BJ (cell line): ENCODE measurements at places on chromosomes 7 and 10. TPM values are rescaled to one million over a fixed set of nuclear protein-coding genes. Genes with fewer than 3 reads are reported as not detected.

SLC13A1 gene
- not detected in 2 replicates for polyA plus RNA-seq

- no peak for DNase-seq
Observed at GRCh38 chr7:74479066-74479781, 25.5 kb downstream of the GTF2IRD1 start.

GRCh38 chr7:79673421-79673820 lies 220.0 kb upstream of the MAGI2 start:
- no peak for DNase-seq

GRCh38 chr7:102215256-102215655 lies 71.4 kb upstream of the SH2B2 start:
- DNase-seq = no peak

DNA sequence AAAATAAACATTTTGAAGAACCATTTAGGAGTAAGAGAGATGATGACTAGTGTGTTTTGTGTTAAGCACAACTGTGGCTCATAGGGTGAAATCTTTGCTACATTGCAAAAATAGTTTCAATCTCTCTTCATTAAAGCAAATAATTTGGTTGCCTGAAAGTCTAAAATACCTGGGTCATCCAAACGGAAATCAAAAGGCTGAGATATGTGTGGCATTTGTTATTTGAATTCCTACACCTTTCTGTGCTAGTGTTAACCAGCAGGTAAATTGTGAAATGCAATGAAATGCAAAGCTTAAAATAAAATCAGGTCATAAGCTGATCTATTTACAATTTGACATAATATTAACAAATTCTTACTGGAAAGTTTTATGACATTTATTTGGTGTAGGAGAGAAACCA lies 40.9 kb upstream of the SEMA3E start:
- no peak for DNase-seq

- DNase-seq = no peak
Observed at GRCh38 chr10:124532106-124532641, 70.6 kb downstream of the LHPP start.

DNA sequence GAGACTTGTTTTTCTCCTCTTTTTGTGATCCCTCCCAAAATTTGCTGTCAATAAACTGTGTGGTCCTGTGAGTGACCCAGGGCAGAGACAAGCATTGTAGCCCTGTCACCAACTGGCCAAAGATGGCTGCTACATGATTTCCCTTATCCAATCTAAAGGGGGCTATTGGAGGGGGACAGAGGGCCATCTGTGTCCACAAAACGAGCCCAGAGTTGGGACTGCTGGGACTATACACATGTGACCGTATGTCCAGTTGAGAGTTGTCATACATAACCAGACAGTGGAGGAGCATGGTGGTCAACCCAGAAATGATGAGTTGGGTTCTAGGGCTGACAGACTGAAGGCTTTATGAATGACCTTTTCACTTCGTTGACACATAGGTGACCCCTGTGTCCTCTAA lies 55.3 kb upstream of the SDK1 start:
- no peak for DNase-seq

DNA sequence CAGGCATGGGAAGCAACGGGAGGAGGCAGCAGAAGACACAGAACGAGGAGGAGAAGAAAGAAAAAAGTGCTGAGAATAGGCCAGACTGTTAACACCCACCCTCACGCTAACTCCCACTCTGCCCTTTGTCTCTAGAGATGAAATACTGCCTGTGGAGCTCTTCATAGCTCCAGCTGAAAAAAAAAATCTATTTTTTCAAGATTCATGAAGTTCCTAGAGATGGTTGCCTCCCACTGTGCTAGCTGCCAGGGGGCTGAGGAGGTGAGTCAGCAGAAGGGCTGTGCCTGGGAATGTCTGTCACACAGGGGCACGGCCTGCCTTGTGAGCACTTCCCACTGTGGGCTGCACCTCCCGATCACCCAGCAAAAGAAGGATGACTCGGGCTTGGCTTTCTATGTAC lies 144.5 kb downstream of the RNF216 start:
- DNase-seq = peak; percentile 77

- DNase-seq = no peak
Observed at GRCh38 chr7:136489808-136490207, 378.6 kb upstream of the CHRM2 start.

DNA sequence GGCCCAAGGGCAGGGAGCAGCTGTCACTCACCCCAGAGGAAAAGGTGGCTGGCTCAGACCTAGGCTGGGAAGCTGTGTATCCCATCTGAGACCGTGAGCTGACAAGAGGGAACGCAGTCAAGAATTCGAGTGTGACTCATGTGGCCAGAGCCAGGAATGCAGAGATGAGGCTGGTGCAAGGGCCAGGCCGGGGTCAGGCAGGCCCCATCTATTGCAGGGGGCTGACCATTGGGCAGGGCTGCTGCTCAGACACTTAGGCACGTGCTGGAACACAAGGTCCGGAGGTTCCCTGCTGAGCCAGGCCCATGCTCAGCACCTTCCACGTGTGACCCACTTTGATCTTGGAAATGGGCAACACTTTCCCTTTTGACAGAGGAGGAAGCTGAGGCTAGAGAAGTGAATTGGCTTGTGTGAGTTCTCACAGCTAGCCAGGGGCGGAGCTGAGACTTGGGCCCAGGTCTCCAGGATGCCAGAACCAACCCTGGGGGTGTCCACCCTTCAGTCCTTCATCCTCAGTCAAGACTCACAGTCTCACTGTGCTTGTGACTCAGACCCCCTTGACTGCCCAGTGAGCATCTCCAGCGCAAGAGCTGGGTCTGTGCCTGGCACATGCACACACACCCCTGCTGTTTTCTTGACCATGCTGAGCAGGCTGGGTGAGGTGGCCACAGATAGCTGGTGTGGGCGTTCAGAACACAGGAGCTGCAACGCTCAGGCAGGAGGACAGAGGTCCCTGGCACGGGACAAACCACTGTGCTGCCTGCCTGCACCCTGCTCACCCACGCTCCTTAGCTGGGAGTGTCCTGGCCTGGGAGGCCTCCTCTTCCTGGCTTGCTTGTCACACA lies 47.6 kb upstream of the PPIF start:
- DNase-seq = peak; percentile 71

GRCh38 chr10:63391812-63392211 lies 74.0 kb downstream of the JMJD1C start:
- DNase-seq = no peak

MKI67 gene
- polyA plus RNA-seq = 11.8 and 12.5 TPM in 2 replicates

- DNase-seq = no peak
Observed at GRCh38 chr7:96224073-96224472, 97.8 kb downstream of the SLC25A13 start.

GRCh38 chr10:74958316-74958715 lies 131.9 kb downstream of the KAT6B start:
- no peak for DNase-seq

- no peak for DNase-seq
Observed at GRCh38 chr7:88322151-88322550, 15.5 kb upstream of the STEAP4 start.

SPDYE8 gene
- not detected in 2 replicates for polyA plus RNA-seq

GRCh38 chr7:36249091-36249490 lies 96.0 kb downstream of the EEPD1 start:
- DNase-seq = no peak

DNA sequence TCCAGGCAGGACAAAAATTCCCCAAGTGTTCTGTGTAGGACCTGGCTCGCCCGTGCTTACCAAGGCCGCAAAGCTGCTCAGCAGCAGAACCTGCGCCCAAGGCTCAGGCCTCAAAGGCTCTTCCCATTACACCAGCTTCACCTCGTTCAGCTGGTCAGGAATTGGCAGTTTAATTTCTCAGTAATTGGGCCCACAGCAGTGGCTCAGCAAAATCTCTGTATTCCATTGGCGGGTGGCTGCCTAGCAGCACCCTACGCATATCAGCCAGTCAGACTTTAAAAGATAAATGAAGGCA lies 5.8 kb downstream of the FZD9 start:
- no peak for DNase-seq

ZNF485 gene
- polyA plus RNA-seq = 0.98 and 1.3 TPM in 2 replicates

- DNase-seq = no peak
Observed at GRCh38 chr10:51653025-51653424, 46.4 kb downstream of the CSTF2T start.

GRCh38 chr7:157436076-157436475 lies 99.3 kb downstream of the DNAJB6 start:
- no peak for DNase-seq

DNA sequence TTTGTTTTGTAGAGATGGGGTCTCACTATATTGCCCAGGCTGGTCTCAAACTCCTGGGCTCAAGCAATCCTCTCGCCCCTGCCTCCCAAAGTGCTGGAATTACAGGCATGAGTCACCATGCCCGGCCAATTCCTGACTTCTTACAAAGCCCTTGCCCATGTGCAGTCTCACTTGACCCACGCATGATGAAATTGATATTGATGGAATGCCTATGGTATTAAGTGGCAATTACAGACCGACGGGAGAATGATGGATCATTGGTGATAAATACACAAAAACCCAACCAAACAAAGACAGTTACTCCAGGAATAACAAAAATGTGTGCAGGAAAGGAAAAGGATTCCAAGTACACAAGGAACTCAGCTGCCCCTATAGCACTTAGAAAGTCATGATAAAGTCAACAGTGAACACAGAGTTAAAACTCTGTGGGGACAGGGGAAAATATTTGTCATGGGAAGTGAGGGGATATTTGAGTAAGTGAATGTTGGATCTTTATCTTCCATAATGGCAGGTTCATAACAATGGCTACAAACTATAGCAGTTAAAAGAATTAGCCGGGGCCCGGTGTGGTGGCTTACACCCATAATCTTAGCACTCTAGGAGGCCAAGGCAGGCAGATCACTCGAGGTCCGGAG lies 21.6 kb downstream of the HIP1 start:
- no peak for DNase-seq

SEMA4G gene
- polyA plus RNA-seq = 4.2 and 4.3 TPM in 2 replicates

DNA sequence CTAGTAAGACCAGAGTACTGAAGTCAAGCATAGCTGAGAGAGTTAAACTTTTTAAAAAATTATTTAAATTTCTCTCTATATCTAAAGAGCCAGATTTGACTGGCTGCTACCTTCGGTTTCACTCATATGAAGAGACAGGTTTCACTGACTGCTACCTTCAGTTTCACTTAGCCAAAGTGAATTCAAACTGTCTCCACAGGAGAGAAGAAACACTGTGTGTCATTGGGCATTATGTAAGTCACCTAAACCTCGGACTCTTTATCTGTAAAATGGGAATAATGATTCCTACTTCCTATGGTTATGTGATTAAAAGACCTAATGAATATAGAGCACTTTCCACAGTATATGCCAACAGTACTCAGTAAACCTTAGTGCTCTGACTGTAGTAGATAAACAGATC lies 41.6 kb upstream of the MET start:
- no peak for DNase-seq

GRCh38 chr7:45198986-45199385 lies 41.4 kb downstream of the RAMP3 start:
- DNase-seq = no peak

GRCh38 chr10:78359640-78360091 lies 326.0 kb downstream of the RPS24 start:
- DNase-seq = no peak
